ENCODE measurements at places on chromosomes 11 and 22.

DNA sequence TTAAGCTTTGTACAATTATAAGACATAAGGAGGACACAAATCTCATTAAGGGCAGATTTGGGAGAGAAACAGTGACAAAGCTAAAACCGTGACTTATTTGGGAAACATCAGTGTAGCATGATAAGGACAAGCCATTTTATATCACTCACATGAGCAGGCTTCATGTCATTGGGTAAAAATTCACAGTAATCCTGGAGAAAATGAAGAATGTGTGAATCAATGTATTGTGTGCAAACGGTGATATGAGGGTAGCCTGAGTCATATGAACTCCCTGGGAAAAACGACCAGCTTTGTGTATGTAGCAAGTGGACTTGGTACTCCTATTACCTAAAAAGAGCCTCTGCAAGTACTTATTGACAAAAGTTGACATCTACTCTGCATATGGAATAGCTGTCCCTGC is 6.0 kb upstream of the TRIM34 start:
- no peak for DNase-seq

DNA sequence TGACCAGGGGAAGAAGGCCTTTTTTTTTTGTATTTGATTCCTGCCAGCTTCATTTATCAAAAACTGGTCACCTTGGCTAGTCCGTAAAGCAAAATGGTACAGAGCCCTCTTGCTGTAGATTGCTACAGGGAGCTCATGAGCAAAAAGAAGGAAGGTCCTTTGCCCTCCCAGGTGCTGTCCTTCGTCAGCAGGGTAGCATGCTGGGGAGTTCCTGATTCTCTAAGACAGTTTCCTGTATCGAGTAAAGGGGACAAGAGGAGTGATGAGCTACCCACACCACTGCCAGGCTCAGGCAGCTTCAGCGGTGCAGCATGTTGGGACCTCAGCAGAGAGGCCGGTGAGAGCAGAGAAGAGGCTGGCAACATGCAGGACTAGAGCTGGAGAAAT is 67.8 kb upstream of the CSNK2A3 start:
- DNase-seq = no peak

DNA sequence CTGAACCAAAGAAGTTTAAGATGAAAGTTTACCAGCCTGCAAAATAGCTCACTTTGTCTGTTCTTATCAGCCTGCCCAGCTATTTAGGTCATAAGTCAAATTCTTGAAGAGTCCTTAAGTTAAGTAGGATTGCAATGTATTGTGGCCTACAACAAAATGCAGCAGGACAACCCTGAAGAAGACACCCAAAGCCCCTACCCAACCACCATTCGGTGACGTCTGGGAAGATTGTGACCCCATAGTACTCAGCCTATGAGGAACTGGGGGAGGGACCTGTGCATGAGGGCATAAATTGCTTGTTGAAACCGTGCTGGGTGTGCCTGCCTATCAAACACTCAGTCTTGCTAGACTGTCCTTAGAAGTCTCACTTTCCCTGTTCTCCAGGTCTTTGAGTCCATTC is 50.5 kb upstream of the FDX1 start:
- no peak for DNase-seq

DNA sequence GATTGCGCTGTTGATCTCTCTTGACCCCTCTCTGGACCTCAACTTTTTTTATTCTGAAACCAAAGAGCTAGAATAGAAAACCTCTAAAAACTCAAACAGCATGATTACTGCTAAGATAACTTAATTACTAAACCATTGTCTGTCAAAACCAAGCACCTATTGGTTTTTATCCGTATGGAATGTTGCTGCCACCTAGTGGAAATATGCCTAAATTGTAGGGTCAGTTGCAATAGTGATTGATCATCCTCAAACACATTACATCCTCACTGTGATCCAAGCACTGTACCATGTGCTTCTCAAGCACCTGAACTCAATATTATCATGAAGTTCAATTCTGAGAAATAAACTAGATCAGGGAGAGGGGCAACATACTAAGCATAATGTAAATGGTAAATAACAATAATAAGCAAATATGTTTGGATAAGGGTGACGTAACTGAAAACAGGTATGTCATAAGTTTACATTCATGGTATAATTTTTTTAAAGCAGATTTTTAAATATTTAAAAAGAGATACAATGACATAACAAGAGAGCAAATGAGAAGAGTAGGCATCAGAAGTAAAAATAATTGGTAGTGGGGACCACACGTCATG is 3.8 kb upstream of the OR5A2 start:
- peak; percentile 35 for DNase-seq

GRCh38 chr11:101582236-101582988 is 1.4 kb downstream of the TRPC6 start:
- DNase-seq = no peak
